Right lung (tissue), 10 donors: ENCODE measurements at places on chromosomes 6 and 20.

DNA sequence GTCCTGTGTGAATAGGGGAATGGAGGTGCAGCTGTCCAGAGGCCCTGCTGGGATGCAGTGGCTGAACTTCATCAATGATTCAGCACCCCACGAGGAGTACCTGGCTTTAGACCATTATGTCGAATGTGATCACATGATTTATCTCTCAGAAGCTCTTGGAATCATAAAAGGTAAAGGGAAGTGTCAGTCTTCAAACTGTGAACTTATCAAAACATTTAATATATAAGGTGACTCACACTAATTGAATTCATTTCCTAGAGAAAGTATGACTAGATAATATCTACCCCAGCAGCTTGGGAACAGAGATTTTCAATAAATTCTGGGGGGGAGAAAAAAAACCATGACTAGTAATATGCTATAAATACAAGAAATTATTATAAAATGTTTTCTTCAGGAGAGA, 29.5 kb downstream of the ALDH8A1 start:
- DNase-seq = no peak

- peak; percentile 32 for DNase-seq
These were observed 39.7 kb downstream of the TAF4 start for GRCh38 chr20:62025832-62026563.

DNA sequence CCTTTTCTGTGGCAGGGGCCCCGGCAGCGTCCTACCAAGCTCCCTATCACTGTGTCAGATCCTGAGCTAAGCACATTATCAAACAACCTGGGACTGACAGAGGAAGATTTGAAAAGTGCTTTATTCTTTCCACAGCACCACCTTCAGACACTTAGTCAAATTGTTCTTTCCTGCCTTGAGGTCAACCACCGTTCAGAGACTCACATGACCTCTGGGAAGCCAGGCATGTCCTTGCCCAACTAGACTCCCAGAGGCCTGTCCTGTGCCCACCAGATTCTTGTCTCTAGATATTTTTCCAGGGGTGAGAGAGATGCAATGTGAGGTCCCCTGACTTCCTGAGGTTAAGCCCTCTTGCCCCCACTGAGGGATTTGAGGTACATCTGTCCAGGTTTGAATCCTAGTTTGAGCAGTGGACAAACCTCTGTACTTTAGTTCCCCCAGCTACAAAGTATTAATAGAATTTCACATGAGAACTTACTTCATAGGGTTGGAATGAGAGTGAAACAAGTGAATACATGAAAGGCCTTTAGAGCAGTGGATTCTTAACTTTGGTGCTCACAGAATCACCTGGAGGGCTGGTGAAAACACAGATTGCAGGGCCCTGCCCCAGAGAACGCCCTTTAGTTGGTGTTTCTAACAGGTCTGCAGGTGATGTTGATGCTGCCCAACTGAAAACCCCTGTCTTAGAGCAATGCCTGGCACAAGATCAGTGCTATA, 179.8 kb downstream of the CLIC5 start:
- DNase-seq = no peak

DNA sequence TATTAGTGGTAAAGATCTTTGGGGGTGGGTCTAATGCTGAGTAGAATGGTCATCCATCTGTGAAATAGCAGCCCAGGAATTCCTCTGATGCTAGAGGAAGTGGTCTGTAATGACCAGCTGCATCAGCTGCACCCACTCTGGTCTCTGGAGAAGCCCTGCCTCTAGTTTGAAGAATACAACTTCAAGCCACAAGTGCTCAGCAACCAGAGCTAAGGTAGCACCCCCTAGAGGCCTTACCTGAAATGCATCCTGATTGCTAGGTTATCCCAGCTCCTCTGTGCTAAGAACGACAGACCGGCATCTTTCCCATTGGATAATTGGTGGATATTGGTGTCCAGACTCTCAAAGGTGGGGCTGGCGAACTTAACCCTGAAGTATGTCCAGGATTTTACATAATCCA, 58.2 kb downstream of the DNAH8 start:
- DNase-seq = no peak

- DNase-seq = peak; percentile 0
These were observed at the start of gene HLA-DRB5 for GRCh38 chr6:32529697-32530430. TSS of gene HLA-DRB5 (minus strand) at chr6:32530287. CDS start at chr6:32530224, 63 bp downstream.

GRCh38 chr6:81166770-81167169, 585.7 kb downstream of the TENT5A start:
- DNase-seq = no peak

DNA sequence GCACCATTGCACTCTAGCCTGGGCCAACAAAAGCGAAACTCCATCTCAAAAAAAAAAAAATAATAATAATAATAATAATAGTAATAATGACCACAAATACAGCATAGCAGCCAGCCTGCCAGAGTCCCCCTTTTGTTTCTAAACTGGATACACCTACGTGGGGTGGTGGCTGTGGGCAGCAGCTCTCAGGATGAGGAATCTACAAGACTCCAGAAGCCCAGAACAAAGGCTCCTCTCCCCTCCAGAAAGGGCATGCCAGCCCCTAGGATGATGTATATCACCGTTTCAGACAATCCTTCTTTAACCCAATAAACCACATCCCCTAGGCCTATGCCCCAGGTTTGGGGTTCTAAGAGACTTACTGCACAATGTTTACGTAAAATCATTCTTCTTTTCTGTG, 155.9 kb downstream of the QRSL1 start:
- DNase-seq = no peak

DNA sequence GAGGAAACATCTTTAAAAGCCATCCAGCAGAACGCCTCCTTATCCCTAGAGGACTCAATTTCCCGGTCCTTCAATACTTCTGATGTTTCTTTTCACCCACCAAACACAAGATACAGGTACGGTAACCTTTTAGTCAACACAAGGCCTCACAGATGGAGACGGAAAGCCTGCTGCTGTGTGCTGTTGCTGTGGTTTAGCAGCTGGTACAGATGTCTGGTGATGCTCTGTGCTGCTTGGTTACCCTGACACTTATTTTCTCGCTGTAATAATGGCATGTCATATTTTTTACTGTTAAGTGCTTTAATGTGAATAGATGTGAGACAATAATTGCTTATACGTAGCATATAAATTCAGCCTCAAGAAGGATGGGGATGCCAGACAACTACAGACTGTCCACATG, 25.3 kb downstream of the GMDS start:
- no peak for DNase-seq

DNA sequence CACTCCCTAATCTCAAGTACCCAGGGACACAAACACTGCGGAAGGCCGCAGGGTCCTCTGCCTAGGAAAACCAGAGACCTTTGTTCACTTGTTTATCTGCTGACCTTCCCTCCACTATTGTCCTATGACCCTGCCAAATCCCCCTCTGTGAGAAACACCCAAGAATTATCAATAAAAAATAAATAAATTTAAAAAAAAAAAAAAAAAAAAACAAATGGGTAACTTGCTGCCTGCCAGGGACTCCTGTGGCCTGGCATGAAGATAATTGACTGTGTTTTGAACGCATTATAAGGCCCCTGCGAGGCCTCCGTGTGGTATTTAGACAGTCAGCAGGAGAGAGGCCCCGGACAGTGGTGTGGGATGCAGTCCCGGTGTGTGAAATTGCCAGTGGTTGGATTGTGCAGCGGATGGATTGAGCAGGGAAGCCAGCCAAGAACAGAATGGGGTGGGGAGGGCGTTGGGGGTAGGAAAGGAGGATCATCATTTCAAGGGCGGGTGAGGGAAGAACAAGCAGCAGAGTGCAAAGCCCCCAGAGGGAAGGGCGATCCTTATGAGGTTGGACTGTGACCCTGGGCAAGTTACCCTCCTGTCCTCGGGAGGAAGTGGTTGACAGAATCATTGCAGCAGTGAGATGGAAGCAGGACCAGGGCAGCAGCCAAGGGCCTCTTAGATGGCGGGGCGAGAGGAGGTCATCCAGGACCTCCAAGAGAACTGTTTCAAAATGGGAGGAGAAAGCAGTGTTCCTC, 43.3 kb downstream of the PPARD start:
- no peak for DNase-seq

DNA sequence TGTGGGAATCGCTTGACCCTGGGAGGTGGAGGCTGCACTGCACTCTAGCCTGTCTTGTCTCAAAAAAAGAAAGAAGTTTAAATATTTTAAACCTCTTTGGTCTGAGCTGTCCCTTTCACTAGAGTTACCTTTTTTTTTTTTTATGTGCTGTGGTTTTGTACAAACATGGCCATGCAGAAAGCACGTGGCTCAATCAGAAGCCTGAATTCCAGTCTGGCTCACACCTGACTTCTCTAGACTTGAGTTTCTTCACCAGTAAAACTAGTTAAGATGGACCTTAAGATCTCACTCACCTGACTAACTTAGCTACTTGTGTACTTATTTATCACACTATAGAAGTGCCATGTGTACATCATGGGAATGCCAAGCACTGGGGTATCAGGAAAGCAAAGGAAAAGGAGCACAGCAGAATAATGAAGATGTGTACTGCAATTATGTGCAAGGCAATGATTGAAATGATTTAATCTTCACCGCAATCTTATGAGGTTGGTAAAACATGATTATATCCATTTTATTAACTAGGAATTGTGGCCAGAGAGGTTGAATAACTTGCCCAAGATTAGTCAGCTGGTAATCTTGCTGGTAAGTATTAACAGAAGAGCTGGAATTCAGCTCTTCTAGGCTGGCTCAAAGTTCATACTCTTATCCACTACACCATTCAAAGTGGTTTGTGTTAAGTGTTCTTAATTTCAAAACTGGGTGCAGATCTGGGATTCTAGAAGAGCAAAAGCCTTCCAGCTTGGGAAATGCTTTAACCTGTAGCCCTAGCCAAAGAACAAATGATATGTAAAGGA, 10.7 kb downstream of the HMGN3 start:
- no peak for DNase-seq

- DNase-seq = no peak
These were observed 48.0 kb upstream of the STXBP5 start for GRCh38 chr6:147156218-147156617.

- no peak for DNase-seq
These were observed 58.6 kb downstream of the NOL4L start for GRCh38 chr20:32526541-32526940.

GRCh38 chr6:161225681-161226008, 48.2 kb downstream of the AGPAT4 start:
- no peak for DNase-seq

GRCh38 chr6:21461844-21462518, 131.6 kb upstream of the SOX4 start:
- DNase-seq = no peak

- no peak for DNase-seq
These were observed 185.6 kb upstream of the EPHA7 start for GRCh38 chr6:93604951-93605350.

- no peak for DNase-seq
These were observed 15.6 kb upstream of the SYNDIG1 start for GRCh38 chr20:24453869-24454268.

GRCh38 chr6:149915970-149916865, 6.7 kb downstream of the RAET1G start:
- DNase-seq = no peak

GRCh38 chr20:9186396-9186795, 117.5 kb downstream of the PLCB4 start:
- no peak for DNase-seq

DNA sequence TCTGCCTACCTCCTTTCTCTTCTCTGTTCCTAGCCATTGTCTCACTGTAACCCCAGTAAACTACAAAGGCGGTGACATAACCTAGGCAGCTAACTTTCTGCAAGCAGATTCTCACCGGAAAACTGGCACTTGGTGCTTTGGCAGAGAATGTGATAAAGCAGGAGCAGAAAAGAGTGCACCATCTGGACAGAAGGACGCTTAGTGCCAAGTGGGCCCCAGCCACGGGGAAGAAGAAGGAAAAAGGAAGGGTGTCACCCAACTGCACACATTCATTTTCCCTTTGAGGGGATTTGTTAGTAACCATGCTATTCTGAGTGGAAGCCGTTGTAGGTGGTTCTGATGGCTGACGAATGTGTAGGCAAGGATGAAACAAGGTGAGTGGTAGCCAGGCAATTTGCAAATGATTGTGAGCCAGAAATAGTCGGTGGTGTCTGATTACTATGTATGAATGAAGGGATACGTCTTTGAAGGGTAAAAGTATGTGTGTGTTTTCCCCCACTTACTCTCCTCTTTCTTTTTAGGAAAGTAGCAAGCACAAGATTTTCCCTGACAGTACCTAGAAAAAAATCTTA, 148.3 kb upstream of the STXBP5 start:
- no peak for DNase-seq

GRCh38 chr6:75532521-75532920, 38.9 kb upstream of the FILIP1 start:
- DNase-seq = no peak

DNA sequence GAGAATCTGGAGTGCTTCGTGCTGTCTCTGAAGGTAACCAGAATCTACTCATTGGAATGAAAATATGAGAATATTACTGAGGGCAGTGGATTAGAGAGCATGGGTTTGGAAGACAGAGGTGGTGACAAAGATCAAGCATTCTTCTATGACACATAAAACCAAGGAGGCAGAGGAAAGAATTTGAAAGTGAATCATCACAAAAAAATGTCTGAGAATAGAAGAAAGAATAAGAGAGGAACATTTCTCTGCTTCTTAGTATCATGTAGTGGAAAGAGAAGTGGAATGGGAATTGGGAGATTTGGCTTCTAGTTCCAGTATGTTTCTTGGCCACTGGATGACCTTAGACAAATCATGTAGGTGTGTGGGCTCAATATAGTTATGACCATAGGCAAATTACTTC, 474.0 kb downstream of the TFAP2B start:
- no peak for DNase-seq
